D341Med (cell line): ENCODE measurements at places on chromosomes 2 and 18.

GRCh38 chr2:190215620-190216019 is 104.0 kb downstream of the HIBCH start:
- no peak for DNase-seq

DNA sequence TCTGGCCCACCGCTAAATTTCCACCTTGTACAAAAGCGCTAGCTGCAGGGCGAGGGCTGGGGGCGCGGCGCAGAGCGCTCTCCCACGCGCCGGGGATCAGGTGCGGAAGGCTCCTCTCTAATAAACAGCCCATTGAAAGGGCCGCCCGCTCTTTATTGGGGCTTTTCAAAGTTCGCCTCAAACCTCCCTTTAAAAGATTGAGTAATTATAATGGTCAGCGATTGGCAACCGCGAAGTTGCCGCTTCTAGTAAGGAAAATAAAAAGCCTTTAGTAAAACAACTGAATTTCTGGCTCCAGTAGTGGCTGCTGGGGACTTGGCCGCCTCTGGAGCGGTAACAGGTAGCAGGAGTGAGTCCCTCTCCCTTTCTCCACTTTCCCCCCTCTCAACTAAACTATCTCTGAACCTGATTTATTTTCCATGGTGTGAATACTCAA is 755 bp downstream of the NEUROD1 start:
- no peak for DNase-seq

DNA sequence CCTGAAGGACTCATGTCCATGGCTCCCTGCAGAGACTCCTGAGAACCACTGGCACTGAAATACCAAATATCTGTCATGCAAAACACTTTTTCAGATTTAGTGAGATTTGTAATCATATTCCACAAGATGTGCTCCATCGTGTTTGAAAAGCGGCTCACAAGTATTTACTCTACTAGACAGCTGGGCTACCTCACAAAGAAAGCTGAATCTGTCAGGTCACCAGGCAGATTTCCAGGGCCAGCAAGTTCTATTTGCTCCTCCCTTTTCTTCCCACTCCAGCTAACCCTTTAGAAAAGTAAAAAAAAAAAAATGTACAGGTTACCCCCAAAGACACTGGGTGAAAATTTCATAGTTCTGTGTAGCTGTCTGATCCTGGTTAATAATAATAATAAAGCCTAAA is 22.9 kb downstream of the WIPF1 start:
- DNase-seq, result no peak

GRCh38 chr2:433216-433615 is 145.3 kb upstream of the ALKAL2 start:
- no peak for DNase-seq
